ENCODE measurements at places on chromosomes 5 and 9.

DNA sequence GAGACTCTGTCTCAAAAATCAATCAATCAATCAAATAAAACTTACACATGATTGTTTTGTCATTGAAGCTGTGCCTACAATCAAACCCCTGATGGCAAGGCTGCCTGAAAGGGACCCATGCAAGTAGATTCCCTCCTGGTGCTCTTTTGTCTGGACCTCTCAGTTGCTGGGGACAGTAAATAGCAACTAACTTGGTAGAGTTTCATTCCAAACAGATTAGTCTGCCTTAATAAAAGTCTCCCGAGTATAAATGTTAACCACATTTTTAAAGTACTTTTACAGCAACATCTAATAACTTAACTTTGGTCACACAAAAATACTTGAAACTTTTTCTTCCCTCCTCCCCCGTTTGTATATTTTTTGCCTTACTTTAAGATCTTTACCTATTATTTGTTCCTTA lies 105.5 kb downstream of the FEM1C start:
- ATAC-seq: no peak

DNA sequence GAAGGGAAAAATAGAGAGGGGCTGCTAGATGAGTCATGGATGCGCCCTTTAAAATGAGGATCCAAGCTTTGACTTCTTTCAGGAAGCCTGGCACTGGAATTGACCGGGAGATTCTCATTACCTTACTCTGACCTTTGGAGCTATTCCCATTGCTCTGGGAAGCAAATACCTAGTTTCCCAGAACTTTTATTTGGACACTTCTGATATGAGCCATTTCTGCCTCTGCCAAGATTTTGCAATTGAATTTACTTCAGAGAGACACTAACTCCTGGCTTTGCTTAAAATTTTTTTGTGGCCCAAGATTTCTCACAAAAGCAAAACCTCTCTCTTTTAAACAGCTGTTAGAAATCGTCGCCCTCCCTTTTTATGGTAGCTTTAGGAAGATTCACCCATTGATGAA lies 15.7 kb upstream of the AGXT2 start:
- no peak for ATAC-seq

GRCh38 chr9:133924453-133924852 lies 67.7 kb downstream of the VAV2 start:
- no peak for ATAC-seq

DNA sequence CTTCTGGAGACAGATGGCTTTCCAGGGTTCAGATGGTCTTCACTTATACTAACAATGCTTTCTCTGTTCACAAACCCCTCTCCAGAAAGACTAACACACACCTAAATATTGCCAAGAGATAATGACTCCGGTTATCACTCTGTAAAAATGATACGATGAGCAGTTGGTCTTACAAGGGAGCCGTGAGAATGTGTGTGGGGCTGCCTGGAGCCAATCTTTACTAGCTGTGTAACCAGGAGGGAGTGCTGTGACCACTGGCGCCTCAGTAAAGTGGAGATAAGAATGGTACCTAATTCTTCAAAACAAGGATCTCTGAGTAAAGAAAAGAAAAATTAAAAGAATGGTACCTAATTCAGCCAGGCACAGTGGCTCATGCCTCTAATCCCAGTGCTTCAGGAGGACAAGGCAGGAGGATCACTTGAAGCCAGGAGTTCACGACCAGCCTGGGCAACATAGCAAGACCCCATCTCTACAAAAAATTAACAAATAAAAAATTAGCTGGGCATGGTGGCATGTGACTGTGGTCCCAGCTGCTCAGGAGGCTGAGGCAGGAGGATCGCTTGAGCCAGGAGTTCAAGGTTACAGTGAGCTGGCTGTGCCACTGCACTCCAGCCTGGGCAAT lies 39.9 kb upstream of the IL17B start:
- ATAC-seq: no peak

DNA sequence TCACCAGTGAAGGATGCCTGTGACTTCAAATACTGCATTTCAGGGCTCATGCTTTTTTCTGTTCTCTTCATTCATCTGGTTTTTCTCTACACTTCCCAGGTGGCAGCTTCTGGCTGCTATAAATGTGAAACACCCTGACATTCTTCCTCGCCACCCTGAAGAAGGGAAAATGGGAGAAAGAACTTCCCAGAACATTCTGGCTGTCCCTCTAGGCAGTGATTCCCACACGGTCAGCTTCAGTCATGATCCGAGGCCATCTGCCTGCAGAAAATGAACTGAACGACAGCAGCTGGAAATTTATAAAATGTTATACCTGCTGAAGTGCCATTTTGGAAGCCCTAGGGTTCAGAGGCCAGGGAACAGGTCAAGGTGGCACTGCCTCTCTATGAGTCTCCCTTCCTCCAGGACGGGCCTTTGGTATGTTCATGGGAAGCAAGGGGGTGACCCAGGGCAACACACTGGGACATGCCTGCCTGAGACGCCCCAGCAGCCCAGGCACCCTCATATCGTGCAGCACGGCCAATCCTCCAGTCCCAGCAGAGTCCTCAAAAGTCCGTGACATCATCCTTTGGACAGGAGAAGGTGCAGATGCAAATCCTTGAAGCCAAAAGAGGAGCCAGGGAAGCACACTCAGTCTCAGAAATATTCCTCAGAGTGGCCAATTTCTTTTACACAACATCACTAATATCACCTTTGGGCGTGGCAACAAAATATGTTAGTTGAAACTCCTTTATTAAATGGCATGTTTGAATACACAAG lies 107.1 kb downstream of the SEMA5A start:
- ATAC-seq: no peak

DNA sequence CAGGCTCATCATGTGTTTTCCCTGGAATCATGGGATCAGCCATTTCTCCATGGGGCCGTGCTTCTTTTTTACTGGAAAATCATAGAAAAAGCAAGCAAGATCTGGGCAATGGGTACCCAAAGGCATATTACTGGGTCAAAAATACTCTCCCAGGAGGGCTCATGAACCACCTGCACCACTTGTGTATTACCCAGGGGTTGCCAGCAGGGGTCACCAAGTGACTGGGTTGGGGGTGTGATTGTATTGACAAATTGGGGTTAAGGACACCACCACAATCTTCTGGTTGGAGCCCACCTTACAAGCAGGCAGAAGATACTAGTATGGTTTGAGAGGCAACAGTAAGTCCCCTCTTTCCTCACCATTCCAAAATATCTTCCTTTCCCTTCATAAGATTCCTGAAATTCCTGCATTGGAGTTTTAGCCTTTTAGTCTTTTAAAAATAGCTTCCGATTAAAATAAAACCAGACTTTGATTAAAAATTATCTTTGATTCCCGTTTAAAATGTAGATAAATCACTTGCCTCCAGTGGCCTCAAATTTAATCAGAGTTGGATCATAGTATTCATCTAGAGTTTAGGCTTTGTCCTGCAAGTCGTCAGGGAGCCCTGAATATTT lies 603.3 kb downstream of the KIF4B start:
- no peak for ATAC-seq

DNA sequence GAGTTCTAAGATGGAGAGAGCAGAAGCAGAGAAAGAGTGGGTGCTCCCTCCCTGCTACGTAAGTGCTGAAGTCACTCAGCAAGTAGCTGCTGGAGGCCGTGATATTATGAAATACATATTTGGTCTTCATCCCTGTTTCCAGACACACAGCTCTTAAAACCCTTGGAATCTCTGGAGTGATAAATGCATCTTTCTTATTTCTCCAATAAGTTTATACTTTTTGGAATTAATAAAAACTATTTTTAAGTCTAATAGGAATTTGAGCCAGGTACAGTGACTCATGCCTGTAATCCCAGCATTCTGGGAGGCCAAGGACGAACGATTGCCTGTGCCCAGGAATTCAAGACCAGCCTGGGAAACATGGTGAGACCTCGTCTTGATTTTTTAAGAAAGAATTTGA lies 60.6 kb downstream of the AUH start:
- ATAC-seq: no peak

GRCh38 chr5:72355706-72356299 lies 35.6 kb downstream of the PTCD2 start:
- ATAC-seq: no peak

- no peak for ATAC-seq
Observed at GRCh38 chr5:122788371-122788770, 13.5 kb downstream of the SNX2 start.

- no peak for ATAC-seq
Observed at GRCh38 chr9:5515261-5515650, 4.9 kb downstream of the PDCD1LG2 start.

DNA sequence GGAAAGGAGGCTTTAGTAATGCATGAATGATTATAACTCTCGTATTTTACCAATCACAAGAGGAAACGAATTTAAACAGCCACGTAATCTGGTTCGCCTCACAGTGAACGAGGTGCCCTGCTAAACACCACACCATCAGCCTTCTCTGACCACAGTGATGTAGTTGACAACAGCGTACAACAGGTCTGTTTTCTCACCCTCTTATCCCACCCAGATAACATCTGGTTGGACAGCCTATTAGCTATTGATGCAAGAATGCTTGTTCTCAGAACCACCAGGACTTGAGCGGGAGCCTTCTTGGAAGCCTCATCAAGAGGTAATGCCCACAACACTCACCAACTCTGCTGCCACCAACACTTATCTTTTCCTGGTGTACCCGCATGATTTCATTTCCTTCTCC lies 23.3 kb downstream of the SLC1A3 start:
- ATAC-seq: no peak

- no peak for ATAC-seq
Observed at GRCh38 chr9:72013292-72013760, 47.1 kb downstream of the C9orf57 start.

DNA sequence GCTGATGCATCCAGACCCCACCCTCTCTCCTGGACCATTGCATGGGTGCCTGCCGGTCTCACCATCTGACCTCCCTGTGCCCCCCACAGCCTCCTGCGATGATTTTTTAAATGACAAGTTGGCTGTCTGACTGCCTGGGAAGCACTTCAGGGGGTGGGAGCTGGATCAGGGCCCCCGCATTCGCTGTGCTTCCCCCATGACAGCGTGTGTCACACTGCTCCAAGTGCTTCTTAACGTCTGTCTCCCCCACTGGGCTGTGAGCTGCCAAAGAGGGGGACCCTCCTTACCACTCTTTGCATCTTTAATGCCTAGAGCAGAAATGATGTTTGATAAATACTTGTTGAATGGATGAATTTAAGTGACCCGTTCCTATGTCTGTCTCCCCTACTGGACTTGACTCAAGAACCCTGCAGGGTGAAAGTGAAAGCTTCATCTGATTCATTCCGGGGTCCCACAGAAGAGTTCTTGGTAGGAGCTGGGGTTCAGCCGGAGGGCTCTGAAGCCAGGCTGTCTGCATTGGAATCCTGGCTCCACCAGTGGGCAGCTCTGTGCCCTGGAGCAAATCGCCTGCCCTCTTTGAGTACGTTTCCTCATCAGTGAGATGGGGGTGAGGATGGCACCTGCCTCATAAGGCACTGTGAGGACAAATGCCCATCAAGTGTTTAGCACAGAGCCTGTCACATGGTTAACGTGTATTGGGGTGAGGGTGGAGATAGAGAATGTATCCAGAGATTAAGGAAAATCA lies 7.6 kb upstream of the EGR1 start:
- ATAC-seq: no peak

DNA sequence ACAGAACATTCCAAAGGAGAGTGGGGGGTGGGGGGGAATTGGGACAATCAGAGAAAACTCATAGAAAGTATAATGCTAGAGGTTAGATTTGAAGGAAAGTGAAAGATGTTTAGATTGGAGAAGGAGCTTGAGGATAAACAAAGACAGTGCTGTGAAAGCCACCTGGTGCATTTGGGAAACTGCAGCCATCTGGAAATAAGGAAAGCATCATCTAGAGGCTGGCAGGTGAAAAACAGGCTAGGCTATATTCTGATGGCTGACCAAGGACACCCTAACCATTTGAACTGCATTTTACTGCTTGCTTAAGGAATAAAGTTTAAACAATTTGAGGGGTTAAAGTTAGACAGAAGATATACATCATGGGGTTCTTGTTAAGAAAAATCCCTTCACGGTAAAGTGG lies 296.4 kb downstream of the CETN3 start:
- ATAC-seq: no peak

DNA sequence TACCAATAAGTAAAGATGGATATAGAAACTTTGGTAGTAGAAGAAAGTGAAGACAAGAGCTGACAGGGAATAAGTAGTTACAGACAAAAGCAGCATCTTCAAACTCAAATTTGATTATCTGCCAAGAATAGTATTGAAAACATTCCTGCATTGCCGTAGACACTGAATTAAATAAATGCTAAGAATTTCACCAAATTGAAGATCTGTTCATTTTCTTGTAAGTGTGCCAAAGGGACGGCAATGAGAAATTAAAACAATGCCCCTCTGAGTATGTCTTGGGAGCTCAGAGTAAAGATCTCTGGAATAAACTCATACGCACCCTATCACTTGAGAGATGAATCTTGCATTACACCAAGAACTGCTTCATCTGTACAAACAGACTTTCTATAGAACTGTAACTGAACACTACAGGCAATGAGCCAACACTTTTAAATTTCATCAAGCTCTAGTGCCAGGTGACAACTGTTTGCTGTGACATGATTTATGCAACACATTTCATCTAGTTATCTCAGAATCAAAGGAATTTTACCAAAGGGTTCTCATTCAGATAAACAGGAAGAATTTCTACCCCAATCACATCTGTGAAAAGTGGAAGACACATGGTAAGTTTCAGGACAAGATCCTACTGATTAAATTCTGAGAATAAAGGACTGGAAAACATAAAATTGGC lies 66.9 kb downstream of the RFX3 start:
- ATAC-seq: no peak

- ATAC-seq: no peak
Observed at GRCh38 chr9:117979914-117980313, 275.7 kb downstream of the TLR4 start.

DNA sequence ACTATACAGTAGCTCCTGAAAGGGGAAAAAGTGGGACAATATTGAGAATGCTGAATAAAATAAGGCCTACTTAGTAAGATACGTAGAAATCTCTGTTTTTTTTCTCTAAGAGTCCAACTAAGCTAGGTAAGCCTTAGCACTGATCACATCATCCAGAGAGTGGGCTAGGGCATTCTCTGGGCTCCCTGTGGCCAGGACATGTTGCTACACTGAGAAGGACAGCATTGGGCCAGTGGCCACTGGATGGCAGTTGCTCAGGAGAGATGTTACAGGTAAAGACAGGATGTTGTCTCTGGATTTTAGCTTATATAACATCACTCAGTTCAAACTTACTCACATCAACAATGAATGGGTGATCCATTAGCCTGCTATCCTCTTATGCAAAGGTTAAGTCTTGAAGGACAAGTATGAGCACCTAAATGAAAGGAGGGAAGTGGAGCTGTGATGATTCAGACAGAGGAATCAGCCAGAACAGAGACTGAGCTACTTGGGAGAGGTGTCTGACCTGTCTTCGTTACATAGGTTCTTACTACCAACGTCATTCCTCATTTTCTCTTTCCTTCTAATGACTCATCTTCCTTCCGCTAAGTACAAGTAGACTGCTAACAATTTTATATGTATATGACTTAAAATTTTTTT lies 226.6 kb upstream of the ADCY2 start:
- ATAC-seq: no peak

GRCh38 chr5:59249160-59249559 lies 644.4 kb downstream of the PDE4D start:
- no peak for ATAC-seq

GRCh38 chr5:133029416-133029815 lies 3.1 kb upstream of the ZCCHC10 start:
- ATAC-seq: no peak

GRCh38 chr9:137202966-137203365 lies 2.4 kb upstream of the TPRN start:
- no peak for ATAC-seq

- ATAC-seq: no peak
Observed at GRCh38 chr5:120982351-120982750, 518.3 kb downstream of the PRR16 start.
